ELR (cell line): ENCODE measurements at places on chromosomes 2 and 18.

DNA sequence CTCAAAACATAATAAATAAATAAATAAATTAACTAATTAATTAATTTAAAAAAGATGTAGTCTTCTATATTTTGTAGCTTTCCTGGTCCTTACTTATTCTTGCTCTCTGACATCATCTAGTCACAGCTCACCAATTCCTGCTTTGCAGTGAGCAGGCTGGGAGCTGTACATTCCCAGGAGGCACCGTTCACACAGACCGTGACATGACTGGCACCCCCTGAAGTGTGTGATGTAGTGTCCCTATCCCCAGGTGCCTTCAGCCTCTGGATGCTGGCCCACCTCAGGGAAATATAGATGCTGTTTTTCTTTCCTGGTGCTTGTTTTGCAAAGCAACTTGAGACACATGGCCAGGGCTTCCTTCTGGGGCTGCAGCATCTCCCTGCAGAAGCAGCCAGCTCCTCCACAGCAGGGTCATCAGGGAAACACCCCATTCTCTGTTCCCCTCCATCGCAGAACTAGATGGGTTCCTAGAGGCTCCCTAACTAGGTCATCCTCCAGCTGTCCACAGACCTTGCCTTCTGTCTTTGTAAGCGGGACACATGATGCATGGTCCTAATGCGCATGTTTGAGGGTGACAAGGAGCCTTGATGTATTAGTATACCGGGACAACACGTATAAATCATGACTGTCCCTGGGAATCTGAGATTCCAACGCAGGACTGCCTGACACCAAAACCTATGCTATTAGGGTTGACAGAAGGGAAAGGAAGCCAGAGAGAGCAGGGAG lies 76.4 kb downstream of the RHOB start:
- no peak for DNase-seq

DNA sequence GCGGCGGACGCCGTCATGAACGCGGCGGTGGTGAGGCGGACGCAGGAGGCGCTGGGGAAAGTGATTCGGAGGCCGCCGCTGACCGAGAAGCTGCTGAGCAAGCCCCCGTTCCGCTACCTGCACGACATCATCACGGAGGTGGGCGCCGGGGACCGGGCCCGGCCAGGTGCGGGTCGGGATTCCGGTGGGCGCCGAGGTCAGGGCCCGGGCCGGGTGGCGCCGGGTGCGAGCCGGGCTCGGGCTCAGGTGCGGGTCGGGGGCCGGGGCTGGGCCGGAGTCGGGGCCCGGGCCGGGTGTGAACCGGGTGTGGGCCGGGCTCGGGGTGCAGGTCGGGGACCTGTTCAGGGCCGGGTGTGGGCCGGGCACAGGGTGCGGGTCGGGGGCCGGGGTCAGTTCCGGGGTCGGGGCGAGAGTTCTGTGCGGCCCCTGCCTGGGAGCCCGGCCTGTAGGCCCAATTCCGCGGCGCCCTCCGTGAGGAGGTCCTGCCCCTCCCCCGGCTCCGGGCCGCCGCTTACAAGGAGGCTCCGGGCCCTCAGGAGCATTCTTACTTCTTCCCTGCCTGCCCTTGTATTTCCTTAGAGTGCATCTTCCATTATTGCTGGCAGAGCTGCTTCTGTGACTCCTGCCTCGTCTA lies 447 bp downstream of the TRAF3IP1 start:
- DNase-seq, result peak; percentile 38

GRCh38 chr2:75570948-75571729 lies 10.4 kb upstream of the EVA1A start:
- no peak for DNase-seq

GRCh38 chr2:185147361-185147760 lies 549.0 kb downstream of the ZNF804A start:
- no peak for DNase-seq

- DNase-seq, result no peak
These were observed at the start of gene SLC14A1 for GRCh38 chr18:45723567-45724355. Gene SLC14A1 (plus strand): TSS chr18:45724181. CDS start chr18:45730321, 6,140 bp downstream.

- DNase-seq, result peak; percentile 2
These were observed 167.3 kb downstream of the HRH4 start for GRCh38 chr18:24627644-24628315.

DNA sequence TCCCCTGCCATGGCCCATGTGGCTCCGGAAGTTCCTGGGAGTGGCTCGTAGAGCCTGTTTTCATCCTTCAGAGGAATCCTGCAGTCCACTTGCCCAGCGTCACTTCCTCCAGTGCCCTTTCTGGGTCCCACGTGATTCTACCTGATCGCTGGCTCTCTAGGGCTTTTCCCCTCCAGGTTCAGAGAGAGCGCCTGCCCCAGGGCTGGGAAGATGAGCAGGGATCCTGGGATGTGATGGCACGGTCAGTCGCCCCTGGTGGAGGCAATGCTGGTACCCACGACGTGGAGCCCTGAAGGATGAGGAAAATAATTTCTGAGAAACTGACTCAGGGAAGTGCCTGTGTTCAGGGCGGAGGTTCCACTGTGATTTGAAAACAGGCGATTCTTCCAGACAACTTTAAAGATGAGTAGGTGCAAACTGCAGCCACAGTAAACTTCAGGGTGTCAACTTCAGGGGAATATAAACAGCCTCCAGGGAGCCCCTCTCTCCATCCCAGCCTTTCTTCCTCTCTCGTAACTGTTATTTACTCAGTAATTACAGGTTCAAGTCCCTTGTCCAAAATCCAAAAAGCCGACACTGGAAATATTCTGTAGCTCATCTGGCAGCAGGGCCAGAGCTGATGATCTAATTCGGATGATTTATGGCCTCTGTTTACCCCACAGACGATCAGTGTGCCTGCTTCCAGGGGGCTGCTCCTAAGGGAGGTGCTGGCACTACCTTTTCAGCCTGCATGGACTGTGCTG lies 105.9 kb downstream of the AGAP1 start:
- no peak for DNase-seq

DNA sequence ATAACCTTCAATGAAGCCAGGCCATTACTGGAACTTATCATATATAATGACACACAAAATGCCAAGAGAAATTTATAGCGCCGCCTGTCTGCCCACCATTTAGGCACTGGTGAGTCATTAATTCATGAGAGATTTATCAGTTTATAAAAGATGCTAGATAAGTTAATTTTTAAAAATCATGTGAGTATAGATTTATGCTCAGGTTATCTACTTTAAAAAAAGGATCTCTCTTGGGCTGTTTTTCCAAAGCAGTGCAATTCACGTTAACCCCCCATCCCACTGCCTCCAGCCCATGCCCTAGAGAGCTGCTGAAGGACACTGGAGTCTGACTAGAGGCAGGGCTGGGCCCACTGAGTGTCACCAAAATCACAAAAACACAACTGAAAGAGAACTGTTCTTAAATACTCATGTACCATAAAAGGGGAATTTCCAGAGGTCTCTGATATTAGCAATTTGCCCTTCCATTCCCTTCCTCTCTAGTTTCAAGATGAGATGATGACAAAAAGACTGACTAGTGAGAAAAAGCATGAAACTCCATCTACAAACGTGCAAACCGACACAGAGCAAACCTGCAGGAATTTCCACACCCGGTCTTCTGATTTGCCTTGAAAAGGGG lies 160.8 kb downstream of the BCL2 start:
- no peak for DNase-seq

DNA sequence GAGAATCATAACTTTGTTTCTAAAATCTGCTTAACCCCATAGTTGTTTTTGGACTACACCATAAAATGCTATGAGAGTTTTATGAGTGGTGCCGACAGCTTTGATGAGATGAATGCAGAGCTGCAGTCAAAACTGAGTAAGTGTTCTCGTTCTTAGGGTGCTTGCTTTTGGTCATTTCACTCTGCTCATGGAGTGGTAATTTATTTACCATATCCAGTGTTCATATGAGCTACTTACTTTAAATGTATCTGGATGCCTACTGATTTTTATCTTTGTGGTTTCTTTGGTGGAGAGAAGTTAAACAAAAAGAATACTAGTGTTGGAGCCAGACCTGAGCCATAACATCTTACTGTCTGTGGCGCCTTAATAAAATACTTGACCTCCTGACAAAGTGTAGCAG lies 16.4 kb downstream of the NDC80 start:
- no peak for DNase-seq

DNA sequence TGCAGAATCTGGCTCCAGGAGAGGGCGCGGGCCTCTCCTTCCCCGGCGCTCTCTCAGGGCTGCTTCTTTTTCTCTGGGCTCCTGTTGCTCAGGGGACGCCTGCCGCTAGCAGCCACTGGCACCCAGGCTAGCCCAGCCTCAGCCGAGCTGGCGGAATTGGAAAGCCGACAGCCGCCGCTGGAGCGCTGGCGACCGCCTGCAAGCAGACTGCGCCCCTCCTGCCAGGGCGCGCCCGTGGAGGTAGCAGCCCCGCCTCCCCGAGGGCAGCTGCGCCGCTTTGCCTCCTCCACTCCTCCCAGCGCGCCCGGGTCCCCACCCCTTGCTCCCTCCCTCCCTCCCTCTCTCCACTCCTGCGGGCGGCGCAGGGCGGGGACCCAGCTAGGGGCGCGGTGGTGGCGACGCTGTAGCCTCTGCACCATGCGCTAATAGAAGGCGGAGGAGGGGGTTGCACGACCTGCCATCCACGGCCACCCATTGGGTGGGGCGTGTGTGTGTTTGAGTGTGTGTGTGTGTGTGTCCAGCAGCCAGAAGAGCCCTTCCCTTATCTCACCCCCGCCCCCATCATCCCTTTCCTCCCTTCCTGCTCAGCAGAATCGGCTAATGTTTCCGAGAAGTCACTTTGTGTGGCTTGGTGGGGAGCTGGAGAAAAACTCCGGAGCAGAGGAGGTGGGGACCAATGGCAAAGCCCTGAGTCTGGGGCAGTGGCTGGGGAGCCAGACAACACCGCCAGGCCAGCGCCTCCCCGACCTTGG lies at the start of gene SCN9A:
Gene SCN9A (minus strand): TSS at position 209 of the 752 bp plus-strand sequence. CDS start 64,188 bp downstream, outside the sequence.
- peak; percentile 87 for DNase-seq
